ENCODE measurements at places on chromosomes 3 and 15.

GRCh38 chr15:60272623-60273022 is 125.2 kb downstream of the ANXA2 start:
- DNase-seq: no peak

DNA sequence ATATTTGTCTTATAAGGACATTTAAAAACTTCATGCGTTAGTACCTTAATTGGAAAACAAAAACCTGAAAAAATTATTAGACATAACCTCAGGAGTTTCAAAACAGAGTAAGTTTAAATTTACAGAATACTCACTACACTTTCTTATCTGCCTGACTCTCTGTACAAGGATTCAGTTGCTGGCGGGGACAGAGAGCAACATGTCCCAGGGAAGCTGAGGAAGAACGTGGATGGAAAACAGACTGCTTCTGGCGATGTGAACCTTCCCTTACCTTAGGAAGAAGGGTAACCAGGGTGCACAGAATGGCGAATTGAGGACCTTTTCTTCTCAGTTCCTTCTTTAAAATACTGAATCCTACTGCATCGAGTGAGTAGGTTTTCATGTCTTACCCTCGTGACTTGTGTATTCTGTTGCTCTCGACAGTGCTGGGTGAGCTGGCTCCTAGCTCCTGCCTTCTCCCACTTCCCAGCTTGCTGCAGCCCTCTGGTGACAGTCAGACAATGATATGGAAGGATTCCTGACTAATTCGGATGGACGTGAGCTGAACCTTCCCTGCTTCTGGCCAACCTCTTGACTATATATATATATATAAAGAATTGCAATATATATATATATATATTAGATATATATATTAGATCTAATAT is 178.2 kb downstream of the PDZRN3 start:
- DNase-seq: no peak

DNA sequence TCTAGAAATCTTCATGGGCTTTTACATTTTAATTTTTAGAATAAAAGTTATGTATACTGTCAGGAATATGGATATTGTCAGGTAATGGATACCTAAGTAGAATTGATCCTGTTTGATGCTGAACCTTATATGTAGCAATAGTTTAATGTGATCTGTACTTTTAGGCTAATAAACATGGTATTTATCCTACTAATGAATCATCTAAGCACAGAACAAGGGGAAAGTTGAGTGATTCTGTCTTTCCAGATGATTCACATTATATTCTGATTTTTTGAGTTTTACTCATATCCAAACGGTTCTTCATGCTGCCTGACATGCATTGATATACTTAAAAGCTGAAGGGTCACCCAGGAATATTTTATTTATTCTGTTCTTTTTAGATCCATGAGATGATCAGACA is 34.5 kb downstream of the FANCI start:
- DNase-seq: no peak

DNA sequence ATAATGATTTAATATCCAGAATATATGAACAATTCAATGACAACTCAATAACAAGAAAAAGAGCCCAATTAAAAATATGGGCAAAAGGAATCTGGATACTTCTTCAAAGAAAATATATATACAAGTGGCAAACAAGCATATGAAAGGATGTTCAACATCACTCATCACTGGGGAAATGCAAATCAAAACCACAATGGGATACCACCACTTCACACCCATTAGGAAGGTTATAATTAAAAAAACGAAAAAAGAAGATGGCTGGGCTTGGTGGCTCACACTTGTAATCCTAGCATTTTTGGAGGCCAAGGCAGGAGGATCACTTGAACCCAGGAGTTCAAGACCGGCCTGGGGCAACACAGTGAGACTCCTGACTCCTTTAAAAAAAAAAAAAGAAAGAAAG is 4.1 kb downstream of the CCDC12 start:
- no peak for DNase-seq

DNA sequence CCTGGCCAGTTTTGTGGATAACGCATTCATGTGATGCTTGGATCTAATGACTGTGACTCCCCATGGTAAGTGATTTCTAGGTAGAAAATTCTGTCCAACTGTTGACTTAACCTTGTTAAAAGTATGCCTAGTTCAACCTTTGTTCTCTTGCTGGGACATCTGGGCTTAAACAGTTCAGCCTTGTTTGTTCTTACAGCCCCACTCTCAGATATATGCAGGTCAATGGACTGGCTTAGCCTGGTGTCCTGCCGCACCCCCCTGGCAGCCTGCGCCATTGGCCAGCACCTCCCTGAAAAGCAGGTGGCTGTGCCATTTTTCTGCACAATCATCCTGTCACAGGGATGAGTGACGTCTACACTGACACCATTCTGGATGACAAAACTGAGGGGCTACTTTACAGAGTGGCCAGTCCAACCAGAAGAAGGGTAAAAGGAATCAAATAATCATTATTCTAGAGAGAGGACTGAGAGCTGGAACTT is 244.7 kb upstream of the ONECUT1 start:
- no peak for DNase-seq

Data from activated T-helper 1 cell treated with Interleukin-2 at 50 U/mL for 16 hours (primary cell).